ENCODE measurements at places on chromosomes 12 and 14. TPM values are rescaled to one million over a fixed set of nuclear protein-coding genes. Genes with fewer than 3 reads are reported as not detected.

DNA sequence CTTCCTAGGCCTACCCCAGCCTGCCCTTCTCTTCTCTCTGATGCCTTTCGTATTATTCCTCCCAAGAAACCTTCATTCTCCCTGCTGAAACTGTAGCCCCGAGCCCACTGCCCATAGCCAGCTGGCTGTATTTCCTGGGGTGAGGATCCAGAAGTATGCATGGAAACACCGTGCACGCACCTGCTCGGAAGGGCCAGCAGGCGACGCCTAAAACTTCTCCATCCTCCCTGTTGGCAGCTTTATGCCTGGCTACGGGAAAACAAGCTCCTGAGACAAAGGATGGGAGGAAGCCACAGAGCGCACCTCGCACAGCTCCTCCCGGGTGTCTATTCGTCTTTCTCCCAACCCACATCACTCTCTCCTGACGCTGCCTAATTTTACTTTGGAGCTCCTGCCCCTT is 69.0 kb upstream of the CAPRIN2 start:
- no peak for DNase-seq

FCF1 gene
- 56.2 TPM for polyA plus RNA-seq

EML1 gene
- polyA plus RNA-seq = 34.2 TPM

DNA sequence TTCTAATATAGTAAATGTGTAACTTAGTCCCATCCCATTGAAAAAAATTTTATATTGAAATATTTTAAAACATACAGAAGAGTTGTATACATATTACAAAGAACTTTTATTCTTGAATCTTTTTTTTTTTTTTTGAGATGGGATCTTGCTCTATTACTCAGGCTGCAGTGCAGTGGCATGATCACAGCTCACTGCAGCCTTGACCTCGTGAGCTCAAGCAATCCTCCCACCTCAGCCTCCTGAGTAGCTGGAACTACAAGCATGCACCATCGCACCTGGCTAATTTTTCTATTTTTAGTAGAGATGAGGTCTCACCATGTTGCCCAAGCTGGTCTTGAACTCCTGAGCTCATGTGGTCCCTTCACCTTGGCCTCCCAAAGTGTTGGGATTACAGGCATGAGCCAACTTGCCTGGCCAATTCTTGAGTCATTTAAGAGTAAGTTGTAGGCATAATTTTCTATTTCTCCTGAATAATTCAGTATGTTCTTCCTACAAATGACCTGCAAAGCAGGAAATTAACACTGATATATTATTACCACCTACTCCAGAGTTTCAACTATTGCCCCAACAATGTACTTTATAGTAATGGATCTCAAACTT is 153.0 kb upstream of the BMP4 start:
- DNase-seq = no peak

GRCh38 chr14:51023964-51024363 is 70.9 kb downstream of the TRIM9 start:
- DNase-seq = no peak

GRCh38 chr12:58673021-58673420 is 247.3 kb downstream of the LRIG3 start:
- DNase-seq = no peak

- DNase-seq = no peak
Observed at GRCh38 chr12:67633708-67634107, 14.8 kb upstream of the DYRK2 start.

DNA sequence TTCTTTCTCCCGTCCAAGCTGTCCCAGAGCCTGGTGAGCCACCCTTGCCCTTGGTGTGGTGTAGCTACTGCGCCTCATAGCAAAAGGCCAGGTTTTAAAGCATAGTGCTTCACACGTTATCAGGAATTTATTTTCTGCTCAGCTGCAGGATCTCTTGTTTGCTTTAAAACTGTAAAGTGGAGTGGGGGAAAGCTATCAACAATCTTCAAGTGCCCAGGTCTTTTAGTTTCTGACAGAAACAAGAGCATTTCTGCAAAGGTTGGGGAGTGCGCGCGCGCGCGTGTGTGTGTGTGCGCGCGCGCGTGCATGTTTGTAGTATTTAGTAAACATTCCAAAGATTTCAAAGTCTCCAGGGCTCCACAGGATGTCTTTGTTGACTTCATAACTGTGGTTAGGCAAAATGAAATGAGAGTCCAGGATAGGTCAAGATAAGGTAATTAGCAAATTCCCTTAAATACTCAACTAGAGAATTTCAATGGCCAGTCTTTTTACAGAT is 45.5 kb downstream of the EML1 start:
- DNase-seq = no peak

DNA sequence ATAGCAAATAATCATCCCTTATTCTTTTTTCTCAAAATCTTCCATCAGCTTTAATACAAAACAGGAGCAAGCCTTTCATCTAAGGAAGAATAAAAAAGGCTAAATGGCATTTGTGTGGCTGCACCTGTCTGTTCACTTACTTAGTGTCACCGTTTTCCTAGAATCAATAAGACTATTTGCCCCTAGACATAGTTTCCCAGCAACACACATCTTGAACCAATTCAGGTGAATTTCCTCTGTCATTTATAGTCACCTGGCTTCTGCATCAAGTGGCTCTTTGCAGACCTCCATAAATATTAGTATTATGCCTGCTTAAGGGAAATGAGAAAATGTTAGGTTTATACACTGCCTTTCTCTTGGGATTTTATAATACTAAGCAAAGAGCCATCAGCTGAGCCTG is 17.4 kb upstream of the GCH1 start:
- no peak for DNase-seq

GRCh38 chr12:88860851-88861250 is 280.6 kb upstream of the KITLG start:
- DNase-seq = no peak

NPFF gene
- polyA plus RNA-seq = 0.81 TPM

RTL1 gene
- 0.15 TPM for polyA plus RNA-seq

USP44 gene
- 2.0 TPM for polyA plus RNA-seq

ZNF84 gene
- 81.9 TPM for polyA plus RNA-seq

DNA sequence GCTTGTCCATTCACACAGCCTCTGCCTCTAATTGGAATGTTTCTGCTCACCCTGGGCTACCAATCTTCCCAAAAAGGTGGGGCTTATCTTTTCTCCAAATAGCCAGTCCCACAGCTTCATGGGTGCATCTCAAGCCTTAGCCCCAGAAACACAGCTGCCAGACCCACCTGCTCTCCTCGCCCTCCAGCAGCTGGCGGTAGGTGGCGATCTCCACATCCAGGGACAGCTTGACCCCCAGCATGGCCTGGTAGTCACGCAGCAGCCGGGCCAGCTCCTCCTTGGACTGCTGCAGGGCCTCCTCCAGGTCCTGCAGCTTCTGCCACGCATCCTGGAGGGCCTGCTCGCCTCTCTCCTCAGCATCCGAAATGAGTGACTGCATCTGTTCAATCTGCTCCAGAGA is 11.1 kb downstream of the KRT77 start:
- no peak for DNase-seq

DNA sequence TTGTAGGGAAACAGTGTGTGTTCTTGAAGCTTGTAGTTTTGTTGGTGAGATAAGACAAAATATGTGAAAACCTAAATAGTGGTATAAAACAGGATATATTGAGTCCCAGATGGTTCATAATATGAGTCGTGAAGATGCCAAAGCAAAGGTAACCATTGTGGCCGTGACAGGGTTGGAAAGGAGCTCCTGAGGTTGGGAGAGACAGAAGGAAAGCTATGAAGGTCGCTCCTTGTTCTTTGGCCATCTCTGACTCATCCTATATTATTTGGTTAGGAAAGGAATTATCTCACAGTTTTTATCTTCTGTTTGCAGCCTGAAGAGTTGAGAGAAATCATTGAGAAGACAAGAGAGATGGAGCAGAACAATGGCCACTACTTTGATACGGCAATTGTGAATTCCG is 27.1 kb downstream of the ATP6V1D start:
- DNase-seq = no peak

DNA sequence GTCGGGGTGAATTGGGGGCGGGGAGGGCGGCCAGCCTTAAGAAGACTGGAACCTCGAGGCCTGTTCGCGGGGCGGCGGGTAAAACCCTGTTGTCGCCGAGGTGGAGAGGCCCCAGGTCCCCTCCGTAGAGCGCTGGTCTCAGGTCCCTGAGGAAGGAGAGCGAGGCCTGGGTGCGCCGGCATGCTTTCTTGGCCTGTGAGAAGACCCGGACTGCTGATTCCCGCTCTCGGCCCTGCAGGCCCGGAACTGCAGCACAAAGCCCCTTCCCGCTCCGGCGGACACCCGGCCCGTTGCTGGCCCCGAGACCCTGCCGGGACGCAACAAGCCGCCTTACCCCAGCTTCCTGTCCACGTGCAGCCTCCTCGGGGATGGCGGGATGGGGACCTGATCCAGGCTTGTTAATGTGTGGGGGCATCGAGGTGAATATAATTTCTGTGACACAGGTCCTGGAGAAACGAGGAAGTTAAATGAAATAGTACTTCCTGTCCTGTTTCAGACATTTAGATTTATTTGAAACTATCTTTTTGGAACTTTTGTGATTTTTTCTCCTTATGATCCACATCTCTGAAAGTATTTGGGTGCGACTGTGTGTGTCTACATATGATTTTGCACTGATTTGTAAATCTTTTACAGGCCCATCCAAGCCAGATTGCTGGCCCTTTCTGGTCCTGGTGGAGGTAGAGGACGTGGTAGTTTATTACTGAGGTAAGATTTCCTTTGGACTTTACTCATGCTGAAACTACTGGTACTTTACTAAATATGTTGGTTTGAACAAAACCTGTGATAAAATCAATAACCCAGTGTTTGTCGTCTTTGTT is 600 bp downstream of the PNN start:
- DNase-seq = peak; percentile 43

- DNase-seq = no peak
Observed at GRCh38 chr12:69073035-69073434, 140.1 kb upstream of the CPM start.

DNA sequence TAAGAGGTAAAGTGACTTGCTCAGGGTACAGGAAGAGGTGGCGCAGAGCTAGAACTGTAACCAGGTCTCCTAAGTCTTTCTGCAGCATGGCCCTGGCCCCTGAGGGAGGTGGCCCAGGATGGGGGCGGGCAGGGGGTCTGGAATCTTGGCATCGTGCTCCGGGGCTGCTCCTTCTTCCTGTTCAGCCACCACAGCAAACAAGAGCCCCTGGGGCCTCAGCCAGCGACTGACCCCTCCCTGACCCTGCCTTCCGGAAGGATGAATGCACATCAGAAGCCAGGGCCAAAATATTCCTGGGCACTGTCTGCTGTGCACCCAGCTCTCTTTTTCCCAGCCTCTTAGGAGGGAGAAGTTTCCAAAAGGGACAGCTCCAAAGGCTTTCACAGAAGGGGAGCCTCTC is 242.8 kb downstream of the DPF3 start:
- no peak for DNase-seq

DNA sequence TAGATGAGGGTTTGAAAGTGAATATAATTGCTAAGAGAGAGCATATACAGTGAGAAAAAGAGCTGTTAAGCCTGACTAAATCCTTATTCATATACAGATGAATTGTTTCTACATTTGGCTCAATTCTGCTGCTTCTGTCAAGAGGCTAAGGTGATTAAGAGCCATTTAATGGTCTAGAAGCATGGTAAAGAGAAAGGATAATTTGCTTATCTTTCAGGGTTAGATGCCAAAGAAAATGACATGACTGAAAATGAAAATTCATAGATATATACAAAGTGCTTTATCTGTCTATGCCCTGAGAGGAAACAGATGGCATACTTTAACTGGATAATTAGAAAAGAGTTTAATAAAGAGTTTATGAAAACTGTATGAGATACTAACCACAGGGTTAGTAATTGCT is 834.9 kb downstream of the SLC6A15 start:
- DNase-seq = no peak

ALKBH2 gene
- polyA plus RNA-seq = 32.1 TPM

- DNase-seq = no peak
Observed at GRCh38 chr12:53825246-53826081, 73.7 kb upstream of the CISTR start.

DNA sequence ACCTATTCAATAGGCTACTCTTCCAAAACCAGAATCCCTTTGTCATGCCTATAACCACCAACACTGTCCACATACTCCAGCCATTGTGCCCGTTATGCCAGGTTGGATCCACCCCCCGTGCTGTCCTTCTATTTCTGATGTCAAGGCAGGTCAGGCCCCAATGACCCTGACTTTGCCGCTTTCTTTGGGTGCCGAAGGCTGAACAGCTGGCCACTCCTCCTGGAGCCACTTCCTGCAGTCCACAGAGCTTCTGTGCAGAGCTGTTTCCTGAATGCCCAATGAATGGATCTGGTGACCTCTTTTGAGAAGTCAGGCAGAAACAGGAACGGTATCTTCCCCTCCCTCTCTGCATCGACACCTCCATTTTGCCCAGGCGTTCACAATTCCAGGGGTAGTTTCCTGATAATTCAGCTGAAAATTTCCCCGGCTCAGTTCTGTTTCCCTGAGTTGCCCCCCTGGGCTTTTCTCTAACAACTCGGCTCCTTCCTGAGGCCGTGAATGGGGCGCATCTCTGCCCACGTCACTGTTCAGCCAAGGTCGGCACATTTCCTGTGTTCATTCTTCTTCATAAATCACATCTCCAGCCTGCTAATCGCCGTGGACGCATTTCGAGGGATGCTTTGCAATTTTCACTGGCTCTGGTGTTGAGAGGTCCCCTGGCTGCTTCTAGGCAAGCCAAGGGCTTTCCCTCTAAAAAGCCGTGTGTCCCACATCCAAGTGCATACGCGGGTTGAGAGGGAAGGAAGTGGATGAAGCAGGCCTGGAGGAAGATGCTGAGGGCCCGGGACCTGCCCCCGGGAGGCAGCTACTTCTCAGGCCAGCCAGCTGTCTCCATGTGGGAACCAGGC is 86.5 kb downstream of the PAPOLA start:
- no peak for DNase-seq

GRCh38 chr12:118375348-118375747 is 1.0 kb upstream of the SUDS3 start:
- DNase-seq = no peak

GRCh38 chr14:67440513-67440912 is 28.5 kb upstream of the PLEK2 start:
- no peak for DNase-seq
